ENCODE measurements at places on chromosomes 13 and 19.

DNA sequence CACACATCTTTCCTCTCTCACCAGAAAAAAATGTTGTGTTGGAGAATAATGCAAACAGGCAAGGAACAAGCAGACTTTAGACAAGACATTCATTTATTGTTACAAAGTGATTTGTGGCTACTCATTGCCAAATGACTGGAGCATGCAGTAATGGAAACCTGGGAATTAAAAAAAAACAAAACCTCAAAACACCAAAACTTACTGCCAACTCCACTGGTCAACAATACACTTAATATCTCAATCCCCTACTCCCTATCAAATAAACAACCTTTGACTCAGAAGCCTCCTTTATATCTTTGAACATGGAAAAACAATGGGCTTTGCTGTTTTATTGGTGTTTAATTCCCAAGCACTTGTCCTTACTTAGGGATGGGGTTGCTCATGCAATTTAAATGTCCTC, 112.8 kb downstream of the POSTN start:
- no peak overlapping the region for H3K27ac ChIP-seq
- H3K27me3 ChIP-seq, result no peaks in the 10 kb centered on the region

DNA sequence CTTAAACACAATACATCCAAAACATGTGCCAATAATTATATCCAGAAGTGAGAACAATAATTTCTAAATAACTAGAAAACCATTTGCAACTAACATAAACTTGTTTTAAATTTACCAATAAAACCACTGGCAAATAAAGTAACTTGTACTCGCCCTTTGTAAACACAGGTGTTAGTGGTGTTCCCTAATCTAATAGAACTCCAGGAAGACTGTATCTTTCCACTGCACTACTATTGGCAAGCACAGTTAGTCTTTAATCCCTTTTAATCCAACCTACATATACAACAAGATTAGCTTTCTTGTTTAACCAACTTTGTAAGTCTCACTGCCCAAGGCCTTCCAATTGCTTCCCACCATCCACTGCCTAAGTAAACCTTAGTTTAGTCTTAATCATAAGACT, 79.5 kb downstream of the PCDH9 start:
- no peaks in the 10 kb centered on the region for H3K4me1 ChIP-seq
- H3K36me3 ChIP-seq, result no peaks in the 10 kb centered on the region
- H3K27ac ChIP-seq, result no peak overlapping the region
- H3K4me3 ChIP-seq, result no peak overlapping the region
- no peak for ATAC-seq

DNA sequence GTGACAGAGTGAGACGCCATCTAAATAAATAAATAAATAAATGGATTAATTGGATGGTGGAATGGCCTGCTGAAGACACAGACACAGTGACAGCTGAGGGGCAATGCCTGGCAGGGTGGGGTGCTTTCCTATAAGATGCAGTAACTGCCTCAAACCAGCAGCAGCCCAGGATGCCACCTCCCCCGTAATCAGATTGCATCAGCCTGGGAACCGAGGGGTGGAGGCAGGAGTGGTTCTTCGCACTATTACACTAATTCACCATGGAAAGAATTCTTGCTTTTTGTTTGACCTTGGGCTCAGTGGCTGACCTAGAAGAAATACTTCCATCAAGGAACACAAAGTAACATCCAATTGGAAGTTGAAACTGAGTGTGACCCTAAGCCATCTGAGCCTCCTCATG, 31.6 kb upstream of the USP12 start:
- no peaks in the 10 kb centered on the region for H3K27me3 ChIP-seq
- no peaks in the 10 kb centered on the region for H3K4me1 ChIP-seq
- no peak overlapping the region for H3K27ac ChIP-seq
- H3K36me3 ChIP-seq, result no peaks in the 10 kb centered on the region
- no peak for ATAC-seq

- no peak overlapping the region for H3K4me3 ChIP-seq
- no peaks in the 10 kb centered on the region for H3K27me3 ChIP-seq
- no peak for ATAC-seq
Observed at GRCh38 chr13:37479916-37480315, 118.7 kb downstream of the POSTN start.

GRCh38 chr19:47247308-47247990, 8.9 kb upstream of the CCDC9 start:
- H3K36me3 ChIP-seq, result no peaks in the 10 kb centered on the region
- no peaks in the 10 kb centered on the region for H3K27me3 ChIP-seq
- ATAC-seq, result peak; percentile 14
- peak overlapping the region; percentile 39 for H3K4me3 ChIP-seq

- no peaks in the 10 kb centered on the region for H3K4me1 ChIP-seq
- peaks cover 11% of the 10 kb centered on the region for H3K27me3 ChIP-seq
- no peak overlapping the region for H3K4me3 ChIP-seq
- ATAC-seq, result no peak
- no peaks in the 10 kb centered on the region for H3K36me3 ChIP-seq
Observed at GRCh38 chr13:109154546-109154945, 525.1 kb downstream of the MYO16 start.

DNA sequence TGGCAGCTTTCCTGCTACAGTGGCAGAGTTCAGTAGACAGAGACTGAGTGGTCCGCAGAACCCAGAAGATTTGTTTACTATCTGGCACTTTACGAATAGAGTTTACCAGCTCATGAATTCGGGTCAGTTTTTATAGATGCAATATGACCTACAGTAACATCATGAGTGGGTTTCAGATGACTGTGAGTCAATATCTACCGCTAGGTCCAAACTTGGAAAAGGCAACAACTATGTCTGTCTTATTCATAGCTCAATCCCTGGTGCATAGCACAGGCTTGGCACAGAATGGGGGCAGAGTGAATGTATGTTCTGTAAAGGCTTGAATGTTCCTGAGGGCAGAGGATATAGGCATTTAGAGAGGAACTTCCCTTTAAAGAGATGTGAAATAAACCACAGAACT, 65.2 kb downstream of the RAP2A start:
- no peak for ATAC-seq
- no peaks in the 10 kb centered on the region for H3K4me1 ChIP-seq
- no peak overlapping the region for H3K27ac ChIP-seq
- H3K27me3 ChIP-seq, result peaks cover 26% of the 10 kb centered on the region
- H3K4me3 ChIP-seq, result no peak overlapping the region

- H3K36me3 ChIP-seq, result no peaks in the 10 kb centered on the region
- ATAC-seq, result no peak
- no peak overlapping the region for H3K27ac ChIP-seq
- peaks cover 23% of the 10 kb centered on the region for H3K27me3 ChIP-seq
Observed at GRCh38 chr19:50706387-50706786, 13.2 kb downstream of the SHANK1 start.

- H3K4me3 ChIP-seq, result no peak overlapping the region
- H3K36me3 ChIP-seq, result peaks cover 48% of the 10 kb centered on the region
- H3K27me3 ChIP-seq, result no peaks in the 10 kb centered on the region
- no peaks in the 10 kb centered on the region for H3K4me1 ChIP-seq
- no peak for ATAC-seq
Observed at GRCh38 chr19:5916181-5916708, 2.2 kb downstream of the CAPS start.

- H3K36me3 ChIP-seq, result peaks cover 30% of the 10 kb centered on the region
- no peak overlapping the region for H3K4me3 ChIP-seq
- H3K27ac ChIP-seq, result no peak overlapping the region
Observed at GRCh38 chr19:47228937-47229675, 1.9 kb downstream of the BBC3 start.

GRCh38 chr13:74825152-74825937, 656.6 kb downstream of the TBC1D4 start:
- H3K4me1 ChIP-seq, result no peaks in the 10 kb centered on the region
- no peak overlapping the region for H3K4me3 ChIP-seq
- no peak for ATAC-seq
- H3K27me3 ChIP-seq, result no peaks in the 10 kb centered on the region

- ATAC-seq, result no peak
- peaks cover 17% of the 10 kb centered on the region for H3K4me1 ChIP-seq
- peaks cover 3% of the 10 kb centered on the region for H3K27me3 ChIP-seq
- peaks cover 11% of the 10 kb centered on the region for H3K36me3 ChIP-seq
- H3K4me3 ChIP-seq, result peak overlapping the region; percentile 88
Observed at GRCh38 chr13:49587311-49587847, 2.0 kb upstream of the RCBTB1 start.

GRCh38 chr19:6740589-6741343, 1.3 kb downstream of the TRIP10 start:
- H3K36me3 ChIP-seq, result peaks cover 71% of the 10 kb centered on the region
- H3K4me1 ChIP-seq, result peaks cover 28% of the 10 kb centered on the region
- H3K4me3 ChIP-seq, result peak overlapping the region; percentile 94
- H3K27me3 ChIP-seq, result no peaks in the 10 kb centered on the region
- no peak for ATAC-seq

DNA sequence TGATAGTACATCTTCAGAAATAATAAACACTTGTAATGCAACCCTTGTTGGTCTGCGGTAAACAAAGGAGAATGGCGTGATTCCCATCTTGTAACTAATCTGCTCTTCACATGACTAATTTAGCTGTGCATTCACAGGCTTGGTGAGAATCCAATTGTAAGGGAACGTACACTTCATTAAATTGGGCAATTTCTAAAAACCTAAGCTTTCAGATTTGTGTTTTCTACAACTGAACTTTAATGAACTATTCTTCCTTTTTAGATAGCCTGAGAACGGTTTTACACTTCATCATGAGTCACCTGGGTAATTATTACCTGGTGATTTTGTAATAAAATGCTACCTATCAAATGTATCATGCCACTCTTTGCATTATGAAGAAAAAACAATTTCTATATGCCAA, 306.9 kb downstream of the KLF5 start:
- no peaks in the 10 kb centered on the region for H3K36me3 ChIP-seq
- no peaks in the 10 kb centered on the region for H3K4me1 ChIP-seq
- H3K4me3 ChIP-seq, result no peak overlapping the region
- no peak for ATAC-seq

- H3K27ac ChIP-seq, result no peak overlapping the region
- H3K36me3 ChIP-seq, result peaks cover 7% of the 10 kb centered on the region
- H3K4me3 ChIP-seq, result no peak overlapping the region
- H3K4me1 ChIP-seq, result no peaks in the 10 kb centered on the region
- H3K27me3 ChIP-seq, result no peaks in the 10 kb centered on the region
- no peak for ATAC-seq
Observed at GRCh38 chr19:1483131-1483978, 4.3 kb upstream of the C19orf25 start.

- no peak overlapping the region for H3K27ac ChIP-seq
- H3K4me3 ChIP-seq, result no peak overlapping the region
- no peaks in the 10 kb centered on the region for H3K36me3 ChIP-seq
- H3K4me1 ChIP-seq, result no peaks in the 10 kb centered on the region
Observed at GRCh38 chr19:33052352-33052972, 12.2 kb downstream of the RHPN2 start.

DNA sequence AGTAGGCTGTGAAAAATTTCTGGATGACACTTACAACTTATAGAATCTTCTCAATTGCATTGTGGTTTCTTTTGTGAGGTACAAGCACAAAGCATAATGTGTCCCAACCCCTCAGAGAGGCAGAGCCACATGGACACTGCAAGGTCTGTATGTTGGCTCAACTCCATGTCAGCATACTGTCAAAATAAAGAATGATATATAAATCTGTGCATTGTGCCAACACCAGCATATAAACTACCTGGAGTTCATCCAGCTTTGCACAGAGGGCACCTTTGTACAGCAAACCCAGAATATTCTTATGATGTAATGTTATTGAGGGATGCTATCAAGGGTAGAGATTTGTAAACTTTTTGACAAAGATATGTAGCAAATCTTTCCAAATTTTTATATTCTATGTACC, 1065.8 kb upstream of the MIR17HG start:
- H3K4me3 ChIP-seq, result no peak overlapping the region
- H3K36me3 ChIP-seq, result no peaks in the 10 kb centered on the region
- ATAC-seq, result no peak
- no peaks in the 10 kb centered on the region for H3K27me3 ChIP-seq

- H3K27ac ChIP-seq, result no peak overlapping the region
- no peak for ATAC-seq
- peaks cover 75% of the 10 kb centered on the region for H3K36me3 ChIP-seq
- H3K27me3 ChIP-seq, result no peaks in the 10 kb centered on the region
- H3K4me3 ChIP-seq, result no peak overlapping the region
- H3K4me1 ChIP-seq, result peaks cover 4% of the 10 kb centered on the region
Observed at GRCh38 chr13:47976325-47976724, 24.7 kb downstream of the SUCLA2 start.

GRCh38 chr19:1105008-1105872, 1.4 kb downstream of the GPX4 start:
- peaks cover 31% of the 10 kb centered on the region for H3K36me3 ChIP-seq
- H3K4me3 ChIP-seq, result peak overlapping the region; percentile 56
- H3K27me3 ChIP-seq, result no peaks in the 10 kb centered on the region
- ATAC-seq, result no peak
- H3K27ac ChIP-seq, result peak overlapping the region; percentile 62

DNA sequence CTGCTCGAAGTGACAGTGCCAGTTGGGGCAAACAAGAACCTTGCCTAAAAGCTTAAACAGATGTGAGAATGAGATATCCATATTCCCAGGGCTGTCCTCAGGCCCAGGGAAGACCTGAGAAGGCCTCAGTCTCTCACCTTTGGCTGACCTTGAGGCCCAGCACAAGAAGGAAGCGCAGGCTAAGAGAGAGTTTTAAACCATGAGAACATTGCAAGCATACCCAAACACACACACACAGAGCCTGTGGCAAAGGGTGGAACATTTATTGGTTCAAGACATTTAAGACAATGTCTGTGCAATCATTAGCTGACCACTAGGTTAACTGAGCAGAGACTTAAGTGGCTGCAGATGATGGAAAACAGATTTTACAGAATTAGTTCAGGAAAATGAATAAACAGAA, 248.2 kb downstream of the NBEA start:
- no peaks in the 10 kb centered on the region for H3K27me3 ChIP-seq
- no peak for ATAC-seq
- H3K4me1 ChIP-seq, result no peaks in the 10 kb centered on the region
- no peak overlapping the region for H3K4me3 ChIP-seq

DNA sequence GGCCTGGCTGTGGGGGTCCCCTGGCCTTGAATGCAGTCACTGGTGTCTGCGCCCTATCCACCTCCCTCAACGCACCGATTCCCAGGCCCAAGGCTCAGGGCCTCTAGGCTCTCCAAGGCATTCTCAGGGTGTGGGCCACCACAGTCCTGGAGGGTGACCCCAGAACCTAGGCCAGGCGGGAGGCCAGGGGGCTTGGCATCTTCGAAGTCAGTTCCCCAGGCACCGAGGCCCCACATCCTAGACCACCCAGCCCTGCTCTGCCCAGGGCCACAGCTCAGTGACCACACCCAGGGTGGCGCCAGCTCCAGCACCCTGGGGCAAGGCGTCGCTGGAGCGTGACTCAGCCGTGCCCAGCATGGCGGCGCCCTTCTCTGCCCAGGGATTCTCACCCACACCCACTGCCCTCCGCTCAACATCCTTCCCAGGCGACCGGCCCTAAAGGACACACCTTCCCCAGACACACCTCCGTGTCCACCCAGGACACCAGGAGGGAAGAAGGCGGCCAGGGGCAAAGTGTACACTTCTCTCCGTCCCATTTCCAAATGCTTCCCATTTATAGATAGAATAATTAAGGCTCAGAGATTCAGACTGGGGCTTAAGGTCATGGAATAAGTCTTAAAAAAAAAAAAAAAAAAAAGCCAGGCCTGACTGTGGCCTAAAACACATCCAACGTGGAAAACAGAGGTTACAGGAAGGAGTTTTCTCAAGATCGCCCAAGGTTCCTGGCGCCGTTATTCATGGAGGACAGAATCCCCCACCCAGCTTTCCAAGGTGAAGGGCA, 36.4 kb upstream of the NANOS3 start:
- no peaks in the 10 kb centered on the region for H3K27me3 ChIP-seq
- peaks cover 8% of the 10 kb centered on the region for H3K4me1 ChIP-seq
- ATAC-seq, result peak; percentile 27

Measured in activated T-helper 17 cell treated with anti-CD3 and anti-CD28 coated beads, Interleukin-2, amount 50 U/mL, for 72 hours (primary cell).